ENCODE measurements at places on chromosomes 2 and 18.
A peak's percentile ranks its signal among the peaks of the same experiment; 100 is the strongest.

DNA sequence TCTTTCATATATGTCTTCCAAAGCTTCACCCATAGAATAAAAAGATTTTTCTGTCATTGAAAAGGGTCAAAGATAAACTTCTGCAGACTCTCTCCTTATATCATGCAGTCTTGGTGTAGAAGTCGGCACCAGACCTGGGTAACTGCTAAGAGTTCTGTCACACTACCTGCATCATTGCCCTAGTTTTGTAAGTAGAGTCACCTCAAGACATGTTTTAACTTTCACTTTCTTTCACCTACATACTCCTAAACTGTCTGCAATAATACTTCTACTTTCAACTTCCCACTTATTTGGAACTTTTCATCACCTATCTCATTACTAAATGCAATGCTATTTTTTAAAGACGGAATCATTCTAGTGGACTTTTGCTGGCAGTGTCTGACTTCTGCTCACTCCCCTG is 475.6 kb upstream of the VRK2 start:
- DNase-seq, result no peak

- DNase-seq, result peak; percentile 36
These were observed 294.1 kb downstream of the ALK start for GRCh38 chr2:29627279-29627711.

DNA sequence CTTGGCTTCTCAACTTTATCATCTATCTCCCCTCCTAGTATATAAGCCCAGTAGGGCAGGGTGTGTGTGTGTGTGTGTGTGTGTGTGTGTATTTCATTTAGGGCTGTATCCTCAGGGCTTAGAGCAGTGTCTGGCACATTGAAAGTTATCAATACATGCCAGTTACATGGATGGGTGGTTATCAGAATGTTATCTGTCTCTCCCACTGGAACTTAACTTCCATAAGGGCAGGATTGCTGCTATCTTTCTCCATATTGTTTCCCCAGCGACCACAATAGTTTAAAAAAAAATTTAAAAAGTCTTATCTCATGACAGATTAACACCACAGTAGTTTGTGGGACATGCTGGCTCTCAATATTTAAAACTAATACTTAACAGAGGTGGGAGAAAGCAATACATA is 488.9 kb downstream of the PLCL1 start:
- no peak for DNase-seq

- DNase-seq, result no peak
These were observed 28.0 kb downstream of the ST6GAL2 start for GRCh38 chr2:106857882-106858478.

DNA sequence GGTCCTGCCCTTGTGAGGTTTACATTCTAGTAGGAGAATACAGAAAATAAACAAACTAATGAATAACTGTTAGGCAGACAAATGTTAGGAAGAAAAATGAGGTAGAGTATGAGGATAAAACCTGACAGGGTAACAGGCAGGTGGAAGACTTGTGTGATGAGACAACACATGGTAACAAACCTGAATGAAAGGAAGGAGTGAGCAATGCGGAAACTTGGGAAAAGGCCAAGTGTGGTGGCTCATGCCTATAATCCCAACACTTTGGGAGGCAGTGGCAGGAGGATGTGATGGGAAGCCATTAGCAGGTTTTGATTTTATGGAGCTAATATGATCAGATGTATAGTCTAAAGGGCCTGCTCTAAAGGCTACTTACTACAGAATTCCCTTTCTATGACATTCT is 74.2 kb downstream of the INO80D start:
- no peak for DNase-seq

DNA sequence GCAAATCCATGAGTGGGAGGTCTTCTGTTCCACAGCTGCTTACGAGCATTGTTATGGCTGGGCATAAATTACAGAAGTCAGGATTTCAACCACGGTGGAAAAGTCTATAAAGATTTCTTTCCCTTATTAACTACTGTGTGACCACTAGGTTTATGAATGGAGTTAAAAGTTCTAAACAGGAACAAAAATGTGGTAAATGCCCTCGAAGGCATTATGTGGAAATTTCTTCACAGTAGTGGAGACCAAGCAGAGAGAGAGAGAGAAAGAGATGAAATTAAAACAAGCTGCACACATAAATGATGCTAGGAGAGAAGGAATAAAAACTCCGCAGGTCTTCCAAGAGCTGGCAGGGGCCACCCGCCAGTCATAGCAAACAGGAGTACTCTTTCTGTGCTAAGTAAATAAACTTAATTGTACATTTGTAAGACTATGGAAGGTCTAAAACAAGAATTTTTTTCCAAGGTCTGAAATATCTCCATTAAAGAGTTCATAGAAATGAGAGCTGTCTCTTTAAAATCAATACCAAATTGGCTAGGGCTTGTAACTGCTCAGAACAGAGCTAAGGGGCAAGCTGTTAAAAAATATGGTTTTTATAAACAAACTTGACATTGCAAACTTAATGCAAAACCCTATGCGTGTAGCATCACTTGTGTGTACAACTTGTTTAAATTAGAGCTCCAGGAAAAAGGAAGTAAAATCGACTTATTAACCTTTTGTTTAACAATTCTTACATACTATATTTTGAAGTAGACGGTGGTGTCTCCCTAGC is 438.2 kb downstream of the MEIS1 start:
- no peak for DNase-seq

DNA sequence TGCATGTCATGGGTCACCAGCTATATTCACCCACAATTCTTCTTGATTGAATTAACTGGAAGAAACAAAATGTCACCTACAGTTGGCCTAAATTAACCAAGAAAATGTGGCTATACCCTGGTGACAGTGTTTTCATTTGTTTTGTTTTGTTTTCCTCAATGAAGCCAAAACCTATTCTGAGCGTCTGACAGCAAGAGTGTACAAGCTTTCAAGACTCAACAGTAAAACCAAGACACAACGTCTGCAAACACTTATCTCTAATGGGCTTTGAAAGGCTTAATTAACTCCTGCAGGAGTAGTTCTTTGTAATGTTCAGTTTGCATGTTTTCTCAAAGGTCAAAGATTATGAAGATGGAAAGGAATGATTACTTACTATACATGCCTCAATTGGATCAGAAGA is 827.6 kb upstream of the KLHL29 start:
- no peak for DNase-seq

DNA sequence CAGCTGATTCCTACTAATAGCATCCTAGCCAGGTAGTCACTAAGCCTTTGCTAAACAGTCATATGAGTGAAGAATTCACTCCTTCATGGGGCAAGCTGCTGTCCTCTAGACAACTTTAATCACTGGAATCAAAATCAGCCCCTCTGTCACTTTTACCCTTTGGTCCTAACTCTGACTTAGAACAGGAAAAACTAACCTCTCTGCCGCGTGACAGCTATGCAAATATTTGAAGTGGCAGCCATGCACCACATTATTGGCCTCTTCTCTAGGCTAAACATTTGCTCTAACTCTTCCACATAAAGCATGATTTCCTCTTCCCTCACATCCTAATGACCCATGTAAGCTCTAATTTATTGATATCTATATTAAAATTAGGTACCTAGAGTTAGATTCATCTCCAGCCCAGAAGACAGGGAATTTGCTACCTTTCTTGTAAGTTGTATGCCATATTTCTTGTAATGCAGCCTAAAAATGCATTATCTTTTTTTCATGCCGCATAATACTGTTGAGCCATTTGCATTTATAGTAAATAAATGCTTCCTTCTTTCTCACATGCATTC is 12.8 kb upstream of the ONECUT2 start:
- DNase-seq, result no peak

GRCh38 chr2:228802181-228803071 is 468.7 kb downstream of the PID1 start:
- DNase-seq, result no peak

GRCh38 chr2:158782616-158783015 is 12.5 kb upstream of the DAPL1 start:
- no peak for DNase-seq

- DNase-seq, result no peak
These were observed 1.4 kb upstream of the HPCAL1 start for GRCh38 chr2:10300997-10301940.

DNA sequence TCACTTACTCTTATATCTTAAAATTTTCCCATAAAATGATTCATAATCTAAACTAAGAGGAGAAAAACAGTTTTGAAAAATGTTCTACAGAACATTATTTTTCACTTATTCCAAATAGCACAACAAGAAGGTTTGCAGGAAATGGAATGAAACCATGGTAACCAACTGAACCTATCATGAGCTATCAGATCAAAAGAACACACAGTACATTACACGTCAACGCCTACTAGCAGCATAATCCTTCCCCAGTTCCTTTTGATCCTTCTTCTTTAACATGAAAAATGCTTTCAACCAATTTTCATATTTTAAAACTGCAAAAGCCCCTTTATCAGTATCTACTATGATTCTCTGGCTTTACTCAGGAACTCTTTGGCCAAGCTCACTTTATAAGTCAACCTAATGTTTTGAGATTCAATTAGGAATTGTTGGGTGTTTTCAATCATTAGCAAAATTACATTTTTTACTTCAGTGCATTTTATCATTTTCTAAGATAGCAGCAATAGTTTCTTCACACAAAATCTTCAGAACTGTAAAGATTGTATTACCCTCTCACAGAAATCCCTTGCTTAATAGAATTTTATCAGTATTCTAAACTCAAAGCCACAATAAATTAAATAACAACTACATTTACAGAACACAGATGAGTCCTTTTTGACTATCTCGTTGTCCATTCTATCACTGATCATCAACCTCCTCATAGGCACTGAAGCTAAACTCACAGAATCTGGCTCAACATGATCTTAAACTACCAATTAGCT is 102.5 kb downstream of the CHN1 start:
- DNase-seq, result no peak

GRCh38 chr2:75476761-75477160 is 84.0 kb downstream of the EVA1A start:
- DNase-seq, result peak; percentile 25

- DNase-seq, result no peak
These were observed 23.7 kb downstream of the CUL3 start for GRCh38 chr2:224561234-224562005.

DNA sequence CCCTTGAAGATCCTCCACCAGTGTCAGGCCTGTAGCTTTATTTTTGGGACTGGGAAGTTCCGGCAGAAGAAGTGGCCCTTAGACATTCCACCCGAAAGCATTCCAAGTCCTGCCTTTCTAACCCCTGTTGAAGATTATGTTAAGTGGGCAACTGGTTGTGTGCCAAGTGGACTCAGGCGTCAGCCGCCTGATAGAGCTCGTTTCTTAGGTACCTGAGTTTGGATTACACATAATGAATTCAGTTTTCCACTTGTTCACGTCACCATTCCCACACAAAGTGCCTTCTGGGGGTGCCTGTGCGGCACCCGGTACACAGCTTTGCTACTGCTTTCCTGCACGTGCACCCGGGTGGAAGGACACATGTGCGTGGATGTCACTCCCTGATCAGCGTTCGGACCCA is 156.5 kb downstream of the PTGR3 start:
- no peak for DNase-seq

GRCh38 chr2:33131749-33132148 is 185.0 kb downstream of the LTBP1 start:
- no peak for DNase-seq

DNA sequence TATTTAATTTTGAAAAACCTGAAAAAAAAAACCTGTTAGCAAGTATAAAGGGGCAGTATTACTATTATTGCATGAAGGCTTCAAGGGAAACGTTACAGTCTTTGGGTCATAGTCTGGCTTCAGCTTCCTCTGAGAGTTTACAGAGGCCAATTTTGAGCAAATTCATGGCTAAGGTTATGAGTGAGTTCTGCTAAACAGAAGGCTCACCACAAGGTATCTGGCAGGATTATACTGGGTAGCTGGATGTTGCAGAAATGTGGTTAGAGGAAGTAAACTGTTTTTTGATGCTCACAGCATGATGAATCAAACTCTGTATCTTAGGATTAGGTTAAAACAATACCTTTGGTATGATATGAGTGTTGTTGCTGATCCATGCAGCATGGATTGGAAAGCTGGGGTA is 9.3 kb downstream of the MRPL19 start:
- no peak for DNase-seq

GRCh38 chr18:59143441-59143840 is 3.8 kb downstream of the SEC11C start:
- DNase-seq, result no peak

- DNase-seq, result no peak
These were observed 581 bp downstream of the CAPN14 start for GRCh38 chr2:31216734-31217133.

DNA sequence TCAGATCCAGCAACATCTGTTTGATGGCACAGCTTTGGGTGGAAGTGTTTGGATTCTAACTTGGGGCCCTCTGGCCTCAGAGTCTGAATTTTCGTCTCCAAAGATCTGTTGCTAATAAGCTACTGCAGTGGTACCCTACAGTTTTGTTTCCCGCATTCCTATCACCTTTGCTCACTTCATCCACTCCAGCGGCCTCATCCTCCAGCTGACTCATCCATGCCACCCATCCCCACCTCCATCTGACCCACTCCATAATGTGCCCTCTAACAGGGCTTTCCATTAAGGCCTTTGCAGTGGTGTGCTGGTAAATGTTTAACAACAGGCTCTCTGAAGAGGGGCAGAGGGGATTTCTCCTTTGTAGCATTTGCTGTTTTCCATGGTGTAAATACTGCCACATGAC is 225.5 kb downstream of the TGIF1 start:
- DNase-seq, result peak; percentile 27

DNA sequence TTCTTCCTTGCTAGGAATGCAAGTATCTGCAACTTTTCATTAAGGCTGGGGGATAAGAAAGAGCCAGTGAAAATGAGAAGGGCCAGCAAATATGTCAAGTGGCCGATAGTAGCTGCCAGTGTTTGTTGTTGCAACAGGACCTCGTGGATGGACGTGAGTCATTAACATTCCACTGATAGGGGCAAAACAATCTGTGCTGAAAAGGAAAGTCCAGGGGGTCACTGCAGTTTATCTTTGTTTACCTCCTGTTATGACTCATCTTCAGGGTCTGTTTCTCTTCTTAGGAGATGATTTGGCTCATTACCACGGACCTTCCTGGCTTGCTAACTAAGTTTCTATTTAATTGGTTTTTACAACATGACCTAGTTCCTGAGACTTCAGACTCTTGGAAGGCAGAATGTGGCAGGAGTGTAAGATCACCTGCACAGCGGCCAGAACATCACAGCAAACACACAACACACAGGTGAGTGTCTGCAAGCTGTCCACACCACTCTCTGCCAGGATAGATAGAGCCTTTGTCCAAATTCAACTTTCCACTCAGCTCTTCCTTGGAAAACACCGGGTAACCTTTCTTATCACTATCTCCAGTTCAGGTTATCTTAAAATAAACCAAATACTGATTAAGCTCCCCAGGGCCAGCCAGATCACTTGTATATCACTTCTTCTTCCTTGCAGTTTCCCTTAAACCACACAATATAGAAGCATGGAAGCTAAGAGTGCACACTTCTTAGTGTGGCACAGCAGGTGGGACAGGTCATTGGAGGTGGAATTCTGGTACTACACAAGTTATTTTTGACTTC is 157.5 kb upstream of the LMAN1 start:
- peak; percentile 71 for DNase-seq

DNA sequence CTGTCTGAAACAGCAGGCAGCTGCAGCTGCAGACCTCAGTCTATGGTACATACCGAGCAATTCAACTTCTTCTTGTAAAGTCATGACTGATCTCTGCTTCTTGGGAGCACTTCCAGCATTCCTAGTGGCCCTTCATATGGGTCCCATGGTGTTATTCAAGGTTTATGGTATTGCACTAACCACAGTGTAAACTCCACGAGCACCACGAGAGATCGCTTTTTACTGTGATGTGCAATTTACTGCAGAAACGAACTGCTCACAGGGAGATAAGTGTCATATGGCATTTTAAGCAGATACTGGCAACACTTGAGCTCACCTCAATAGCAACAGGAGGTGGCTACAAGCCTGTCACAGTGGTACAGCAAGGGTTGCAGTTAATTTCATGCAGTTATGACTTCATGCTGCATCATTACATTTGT is 38.6 kb upstream of the SH3BP4 start:
- DNase-seq, result no peak

- no peak for DNase-seq
These were observed 585 bp upstream of the MOB1A start for GRCh38 chr2:74179063-74179865.
